ENCODE measurements at places on chromosomes 16 and 17.
A peak's percentile ranks its signal among the peaks of the same experiment; 100 is the strongest.

GRCh38 chr17:14553847-14554246, 253.0 kb downstream of the HS3ST3B1 start:
- no peak for DNase-seq

DNA sequence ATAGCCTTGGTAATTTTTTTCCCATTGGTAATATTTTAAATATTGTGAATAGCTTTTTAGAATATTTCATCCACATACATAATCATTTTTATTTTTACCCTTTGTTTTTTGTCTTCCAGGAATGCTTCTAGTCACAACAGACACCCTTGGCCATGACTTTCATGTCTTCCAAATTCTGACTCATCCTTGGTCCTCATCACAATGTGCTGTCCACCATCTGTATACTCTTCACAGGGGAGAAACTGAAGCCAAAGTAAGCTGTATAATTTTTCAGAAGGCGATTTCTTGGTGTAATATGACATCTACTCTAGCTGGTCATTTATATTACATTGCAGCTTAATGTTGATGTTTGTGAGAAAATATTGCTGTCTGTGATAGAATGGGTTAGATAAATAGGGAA, 269.4 kb downstream of the BCAS3 start:
- DNase-seq = no peak

DNA sequence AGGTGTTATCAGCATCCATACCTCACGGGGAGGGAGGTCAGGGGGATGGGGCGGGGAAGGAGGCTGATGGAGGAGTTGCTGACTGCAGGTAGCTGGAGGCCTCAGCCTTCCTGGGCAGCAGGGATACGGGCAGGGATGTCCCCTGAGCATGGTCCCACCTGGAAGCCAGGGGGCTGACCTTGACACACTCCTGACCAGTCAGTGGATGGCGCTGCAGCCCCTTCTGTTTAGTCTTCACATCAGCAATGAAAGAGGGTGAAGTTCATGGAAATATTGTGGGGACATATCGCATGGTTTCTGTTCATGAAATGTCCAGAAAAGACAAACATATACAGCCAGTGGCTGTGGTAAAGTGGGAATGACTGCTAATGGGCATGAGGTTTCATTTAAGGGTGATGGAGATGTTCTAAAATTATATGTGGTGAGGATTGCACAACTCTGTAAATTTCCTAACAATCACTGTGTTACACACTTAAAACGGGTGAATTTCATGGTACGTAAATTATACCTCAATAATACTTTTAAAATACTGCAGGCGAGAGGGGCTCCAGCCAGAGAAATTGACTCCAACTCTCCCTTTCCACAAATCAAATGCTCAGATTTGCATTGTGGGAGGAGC, 489.6 kb downstream of the CDH13 start:
- DNase-seq = no peak

GRCh38 chr17:31202968-31203367, 94.1 kb downstream of the OMG start:
- no peak for DNase-seq

DNA sequence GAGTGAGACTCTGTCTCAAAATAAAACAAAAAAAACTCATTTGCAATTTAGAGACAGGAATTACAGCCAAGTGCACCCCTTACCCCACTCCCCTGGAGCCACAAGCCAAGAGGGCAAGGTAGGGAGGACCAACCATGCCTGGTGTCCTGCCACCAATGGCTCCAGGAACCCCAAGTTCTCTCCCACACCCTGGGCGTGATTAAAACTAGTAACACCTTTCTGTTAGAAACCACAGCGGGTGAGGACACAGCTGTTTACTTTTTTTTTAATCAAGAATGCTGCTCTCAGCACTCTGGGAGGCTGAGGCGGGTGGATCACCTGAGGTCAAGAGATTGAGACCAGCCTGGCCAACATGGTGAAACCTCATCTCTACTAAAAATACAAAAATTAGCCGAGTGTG, 38.1 kb downstream of the ANKRD11 start:
- no peak for DNase-seq

- no peak for DNase-seq
Measured at GRCh38 chr16:70552675-70553074, 29.1 kb downstream of the SF3B3 start.

DNA sequence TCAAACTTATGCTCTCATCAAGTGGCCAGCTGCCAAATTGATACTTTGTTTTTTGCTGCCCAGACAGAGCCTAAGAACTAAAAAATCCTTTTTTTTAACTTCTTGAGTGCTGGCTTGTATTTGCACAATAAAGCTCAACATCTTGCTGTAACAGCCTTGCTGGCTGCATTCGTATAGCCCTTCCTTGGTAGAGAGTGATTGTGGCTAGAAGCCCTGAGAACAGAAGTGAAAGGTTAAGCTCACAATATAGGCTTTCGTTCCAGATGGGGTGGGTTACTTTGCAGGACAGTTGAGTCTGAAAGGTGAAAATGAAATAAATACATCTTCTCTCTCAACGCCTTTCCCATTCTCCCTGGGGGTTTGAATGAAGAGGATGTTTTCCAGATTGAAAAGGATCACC, 278.8 kb downstream of the HS3ST3B1 start:
- no peak for DNase-seq

DNA sequence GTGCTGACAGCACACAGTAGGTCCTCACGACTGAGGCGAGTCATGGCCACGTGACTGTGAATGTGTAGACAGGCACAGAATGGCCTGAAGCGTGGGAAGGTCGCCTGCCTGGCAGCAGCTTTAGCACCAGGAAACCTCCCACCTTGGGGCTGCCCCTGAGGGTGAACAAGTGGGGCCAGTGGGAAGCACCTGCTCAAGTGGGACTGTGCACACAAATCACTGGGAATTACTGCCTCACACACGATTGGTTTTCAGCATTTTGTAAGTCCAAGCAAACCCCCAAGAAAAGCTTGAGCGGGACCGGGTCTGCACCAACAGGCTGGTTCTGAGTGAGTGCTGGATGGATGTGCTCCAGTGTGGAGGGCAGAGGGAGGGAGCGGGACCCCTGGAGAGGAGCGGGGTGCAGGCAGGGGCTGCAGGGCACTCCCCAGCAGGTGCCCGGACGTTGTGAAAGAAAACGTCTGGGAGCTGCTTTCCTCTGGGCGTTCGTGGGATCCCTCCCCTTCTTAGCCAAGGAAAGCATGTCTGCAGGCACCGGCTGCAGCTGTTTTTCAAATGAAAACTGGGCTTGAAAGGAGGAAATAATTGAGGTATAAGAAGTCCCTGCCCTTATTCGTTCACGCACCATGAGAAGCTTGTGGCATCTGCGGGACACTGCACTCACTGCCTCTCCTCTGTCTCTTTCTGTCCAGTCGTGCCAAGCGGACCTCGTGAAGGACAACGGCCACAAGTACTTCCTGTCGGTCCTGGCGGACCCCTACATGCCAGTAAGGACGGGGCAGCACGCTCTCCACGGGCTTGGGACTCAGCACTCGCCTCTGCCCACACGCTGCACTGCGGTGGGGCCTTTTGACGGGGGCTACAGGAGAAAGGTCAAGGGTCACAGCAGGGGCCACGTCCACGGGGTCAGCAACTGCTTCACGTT, 111.7 kb upstream of the CHMP6 start:
- no peak for DNase-seq

GRCh38 chr17:10135539-10136257, 62.7 kb downstream of the GAS7 start:
- no peak for DNase-seq

DNA sequence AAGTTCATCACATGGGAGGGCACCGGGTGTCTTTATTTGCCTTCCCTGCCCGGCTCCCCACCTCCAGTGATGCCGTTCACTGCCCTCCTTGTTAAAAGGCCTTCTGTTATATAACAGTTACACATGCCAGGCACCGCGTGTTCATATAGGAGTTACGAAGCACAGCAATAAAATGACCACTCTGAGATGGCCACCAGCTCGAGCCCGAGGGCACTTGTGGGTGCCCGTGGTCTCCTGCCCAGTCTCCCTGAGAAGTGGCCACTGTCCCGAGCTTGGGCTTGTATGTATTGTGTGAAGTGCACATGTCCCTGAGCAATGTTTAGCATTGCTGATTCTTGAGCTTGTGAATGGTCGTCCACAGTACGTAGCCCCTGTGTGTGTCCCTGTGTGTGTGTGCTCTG, 355.6 kb downstream of the SEC14L1 start:
- DNase-seq = no peak

GRCh38 chr17:12631076-12631475, 34.6 kb upstream of the MYOCD start:
- no peak for DNase-seq

DNA sequence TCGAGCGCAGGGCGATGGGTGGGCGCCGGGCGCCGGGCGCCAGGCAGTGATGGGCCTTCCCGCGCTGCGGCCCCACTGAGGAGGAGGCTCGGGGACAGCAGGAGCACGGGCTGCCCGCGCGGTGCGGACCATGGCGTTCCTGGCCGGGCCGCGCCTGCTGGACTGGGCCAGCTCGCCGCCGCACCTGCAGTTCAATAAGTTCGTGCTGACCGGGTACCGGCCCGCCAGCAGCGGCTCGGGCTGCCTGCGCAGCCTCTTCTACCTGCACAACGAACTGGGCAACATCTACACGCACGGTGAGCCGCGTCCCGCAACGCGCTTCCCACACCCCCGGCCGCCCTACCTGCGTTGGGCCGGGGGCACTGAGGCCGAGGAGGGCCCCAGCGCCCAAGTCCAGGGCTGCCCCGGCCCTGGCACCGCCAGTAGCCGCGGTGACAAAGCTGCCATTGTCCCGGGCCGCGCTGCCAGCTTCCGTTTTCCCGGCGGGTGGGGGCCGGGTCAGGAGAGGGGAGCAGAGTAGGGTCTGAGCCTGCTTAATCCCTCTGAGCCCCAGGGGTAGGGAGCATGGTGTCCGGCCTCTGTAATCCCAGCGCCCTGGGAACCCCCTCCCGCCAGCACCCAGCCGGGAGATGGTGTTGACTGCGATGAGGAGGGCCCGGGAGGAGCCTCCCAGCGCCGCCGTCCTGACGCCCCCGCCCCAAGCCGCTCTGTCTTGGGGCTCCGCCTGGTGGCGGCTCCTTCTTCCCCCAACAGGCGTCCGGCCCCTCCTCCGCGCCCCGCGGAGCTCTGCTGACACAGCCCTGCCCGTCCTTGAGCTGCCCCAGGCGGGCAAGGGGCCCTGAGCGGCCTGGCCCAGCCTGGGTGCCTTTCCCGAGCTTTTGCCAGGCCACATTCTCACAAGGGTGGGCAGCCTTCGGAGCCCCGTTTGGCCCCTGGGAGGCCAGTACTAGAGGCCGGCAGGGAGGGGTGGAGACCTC, 685 bp downstream of the PAQR4 start:
- DNase-seq = peak; percentile 42

DNA sequence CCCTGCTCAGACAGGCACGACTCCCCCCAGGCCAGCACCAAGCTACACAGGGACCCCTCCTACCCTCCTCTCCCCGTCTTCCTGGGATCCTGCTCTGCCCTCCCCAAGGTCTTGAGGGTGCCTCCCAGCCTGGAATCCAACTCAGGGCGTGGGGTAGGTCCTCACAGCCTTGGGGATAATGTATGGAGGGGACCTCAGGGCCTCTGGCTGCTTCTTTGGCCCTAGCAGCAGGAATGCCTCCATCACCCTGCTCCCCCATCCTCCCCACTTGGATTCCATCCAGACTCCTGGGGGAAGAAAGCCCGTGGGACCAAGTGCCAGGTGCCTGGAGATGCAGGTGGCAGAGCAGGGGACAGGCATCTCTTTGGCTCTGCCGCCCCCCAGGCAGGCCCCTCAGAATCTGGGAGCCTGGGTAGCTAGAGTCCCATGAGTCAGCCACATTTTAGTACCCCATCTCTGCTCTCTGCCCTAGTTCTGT, 10.7 kb upstream of the STAC2 start:
- DNase-seq = no peak

GRCh38 chr16:71520550-71520949, 5.7 kb upstream of the CHST4 start:
- no peak for DNase-seq

DNA sequence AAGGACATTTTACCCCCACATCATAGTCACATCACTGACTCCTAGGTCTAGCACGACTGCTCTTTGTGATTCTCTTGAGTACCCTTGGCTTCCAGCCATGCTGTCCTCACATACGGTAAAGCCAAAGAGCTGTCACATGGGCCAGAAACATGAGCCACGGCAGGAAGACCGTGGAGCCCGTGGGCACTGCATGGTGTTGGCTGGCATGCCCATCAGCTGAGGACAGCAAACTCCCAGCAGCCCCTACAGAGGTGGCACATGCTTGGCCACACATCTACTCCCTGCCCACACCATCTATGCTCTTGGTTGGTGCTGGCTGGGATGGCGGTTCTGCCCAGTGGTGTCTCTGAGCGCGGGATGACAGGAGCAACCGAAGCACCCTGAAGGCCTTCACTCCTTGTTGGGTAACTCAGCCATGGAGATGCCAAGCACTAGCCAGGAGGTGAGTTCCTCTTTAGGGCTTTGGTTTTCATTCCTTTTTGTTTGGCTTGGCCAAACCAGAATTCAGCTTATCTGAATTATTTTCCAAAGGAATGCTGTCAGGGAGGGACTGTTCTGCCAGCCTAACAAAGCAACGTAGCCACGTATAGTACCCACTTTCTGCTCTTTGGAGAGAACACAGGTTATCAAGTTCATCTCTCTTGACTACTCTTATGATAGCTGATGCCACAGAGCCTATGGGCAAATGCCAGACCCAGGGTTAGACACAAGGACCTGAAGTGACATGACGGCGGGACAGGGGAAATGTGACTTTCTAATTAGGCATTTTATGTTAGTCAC, 10.0 kb downstream of the TNFAIP1 start:
- no peak for DNase-seq

DNA sequence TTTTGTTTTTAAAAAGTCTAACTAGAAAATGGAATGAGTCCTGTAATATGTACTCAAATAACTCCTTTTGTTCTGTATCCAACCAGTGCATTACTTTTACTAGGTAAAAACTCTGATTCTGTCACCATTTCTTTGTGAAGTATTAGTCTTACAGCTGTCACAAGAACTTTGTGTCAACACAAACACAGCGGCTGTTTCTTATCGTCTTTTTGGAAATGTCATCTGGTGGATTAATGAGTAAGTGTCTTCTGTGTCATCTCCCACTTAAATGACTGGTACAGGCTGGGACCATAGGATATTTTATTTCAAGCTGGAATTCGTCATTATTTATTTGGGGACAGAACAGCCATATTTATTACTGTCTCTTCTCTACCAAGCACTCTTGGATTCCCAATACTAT, 19.1 kb upstream of the ALDH3A2 start:
- no peak for DNase-seq

DNA sequence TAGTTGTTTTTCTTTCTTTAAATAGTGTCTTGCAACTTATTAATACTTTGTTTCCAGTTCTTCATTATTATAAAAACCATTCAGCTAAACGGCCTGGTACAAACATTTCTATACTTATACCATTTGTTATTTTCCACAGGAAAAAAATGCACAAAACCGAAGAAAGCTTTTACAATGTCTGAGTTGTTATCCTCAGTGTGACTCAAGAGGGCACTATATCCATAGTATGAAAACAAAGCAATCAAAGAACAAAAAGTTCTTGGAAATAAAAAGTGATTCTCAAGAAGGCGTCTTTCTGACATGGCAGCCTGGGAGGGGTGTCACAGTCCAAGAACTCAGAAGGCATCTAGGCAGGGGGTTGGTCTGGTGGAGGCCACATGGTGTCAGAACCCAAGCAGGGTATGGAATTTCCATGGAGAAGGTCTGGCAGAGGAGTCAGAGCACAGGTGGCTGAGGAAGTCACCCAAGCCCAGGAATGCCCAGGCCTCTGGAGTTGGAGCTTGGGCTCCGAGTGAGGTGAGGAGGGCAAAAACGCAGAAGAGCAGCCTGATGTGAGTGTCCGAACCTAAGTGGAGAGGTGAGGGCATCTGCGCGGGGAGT, 70.9 kb upstream of the ATP2A3 start:
- DNase-seq = no peak

GRCh38 chr16:20016234-20016633, 57.5 kb downstream of the GPR139 start:
- DNase-seq = no peak

GRCh38 chr17:9226794-9227135, 205.5 kb downstream of the NTN1 start:
- no peak for DNase-seq
